ENCODE measurements at places on chromosomes 6 and 20.

GRCh38 chr6:39296745-39297640 is 17.2 kb downstream of the KCNK17 start:
- no peak for DNase-seq

DNA sequence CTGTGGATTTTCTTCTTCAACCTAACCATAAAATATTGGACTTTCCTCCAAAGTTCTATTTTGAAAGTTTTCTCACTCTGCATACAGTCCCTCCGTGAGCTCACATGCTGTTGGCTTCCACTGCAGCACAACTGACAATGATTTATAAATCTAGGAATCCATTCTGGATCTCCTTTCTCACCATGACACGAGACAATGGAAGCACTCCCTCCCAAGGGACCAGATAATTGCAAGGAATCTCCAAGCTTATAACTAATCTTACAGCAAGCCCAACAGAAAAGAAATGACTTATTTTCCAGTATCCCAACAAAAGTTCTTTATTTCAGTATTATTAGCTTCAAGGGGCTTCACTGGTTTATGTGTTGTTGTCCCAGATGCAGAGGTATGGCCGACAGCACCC is 729.0 kb downstream of the RFPL4B start:
- no peak for DNase-seq

DNA sequence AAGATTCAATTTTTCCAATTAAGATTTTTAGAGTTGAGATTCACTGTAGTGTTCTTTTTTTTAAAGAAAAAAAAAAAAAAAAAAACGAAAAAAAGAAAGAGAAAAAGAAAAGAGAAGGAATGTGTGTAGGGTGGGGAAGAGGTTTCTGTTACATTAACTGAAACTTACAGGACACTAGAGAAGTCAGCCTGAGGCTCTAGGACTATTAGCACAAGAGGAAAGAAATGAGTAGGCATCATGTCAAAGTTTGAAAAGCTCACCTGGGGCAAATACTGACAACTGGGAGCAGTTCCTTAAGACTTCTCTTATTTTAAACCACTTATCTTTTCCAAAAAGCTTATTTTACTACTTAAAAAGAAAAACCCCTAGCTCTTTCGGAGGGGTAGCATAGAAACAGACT is 185.9 kb downstream of the DST start:
- DNase-seq = no peak

DNA sequence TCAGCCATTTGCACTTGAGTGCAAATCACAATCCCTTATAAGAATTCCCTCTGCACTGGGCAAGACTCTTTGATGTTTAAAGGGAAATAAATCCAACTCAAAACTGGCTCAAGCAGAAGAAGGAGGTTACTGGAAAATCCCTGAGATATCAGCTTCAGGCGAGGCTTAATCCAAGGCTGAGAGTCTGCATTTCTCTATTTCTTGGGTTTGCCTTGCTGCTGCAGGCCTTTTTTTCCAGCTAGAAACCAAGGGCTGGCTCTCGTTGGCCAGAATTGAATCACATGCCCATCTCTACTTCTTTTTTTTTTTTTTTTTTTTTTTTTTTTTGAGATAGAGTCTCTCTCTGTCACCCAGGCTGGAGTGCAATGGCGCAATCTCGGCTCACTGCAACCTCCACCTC is 11.7 kb downstream of the HCK start:
- no peak for DNase-seq

- peak; percentile 84 for DNase-seq
Measured at GRCh38 chr6:52598123-52598823, 21.4 kb upstream of the TRAM2 start.

DNA sequence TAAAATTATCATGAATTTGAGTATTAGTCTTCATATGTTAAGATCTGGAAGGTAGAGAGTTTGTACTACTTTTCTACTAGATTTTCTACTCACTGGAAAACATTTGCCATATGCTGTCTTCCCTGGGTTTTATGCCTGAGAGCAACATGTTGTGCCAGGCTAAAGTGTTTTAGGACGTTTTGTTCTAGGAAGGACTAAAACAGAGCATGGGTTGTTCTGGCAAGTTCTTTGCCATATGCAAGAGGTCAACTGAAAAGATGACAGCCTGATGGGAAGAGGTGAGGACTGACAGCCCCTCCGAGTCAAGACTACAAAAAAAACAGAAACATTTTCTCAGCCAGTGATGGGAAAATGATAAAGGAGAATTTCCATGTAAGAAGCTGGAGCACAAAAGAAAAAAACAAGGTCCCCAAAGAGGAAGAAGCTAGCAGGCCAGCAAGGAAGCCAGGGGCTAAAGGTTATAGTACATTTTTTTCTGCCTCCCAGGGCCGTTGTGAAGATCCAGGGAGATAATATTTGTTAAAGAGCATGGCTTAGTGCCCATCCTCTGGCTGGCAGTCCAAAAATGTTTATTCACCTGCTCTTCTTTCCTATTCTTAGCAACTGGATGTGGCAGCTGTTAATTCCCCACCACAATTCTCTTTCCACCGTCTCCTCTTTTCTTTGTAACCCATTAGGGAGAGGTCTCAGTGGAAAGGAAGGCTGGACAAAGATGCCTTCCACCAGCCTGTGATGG is 7.8 kb downstream of the SCGN start:
- no peak for DNase-seq

GRCh38 chr6:63272397-63272796 is 47.4 kb downstream of the LGSN start:
- peak; percentile 34 for DNase-seq

- no peak for DNase-seq
Measured at GRCh38 chr6:20223141-20223540, 10.9 kb upstream of the MBOAT1 start.

DNA sequence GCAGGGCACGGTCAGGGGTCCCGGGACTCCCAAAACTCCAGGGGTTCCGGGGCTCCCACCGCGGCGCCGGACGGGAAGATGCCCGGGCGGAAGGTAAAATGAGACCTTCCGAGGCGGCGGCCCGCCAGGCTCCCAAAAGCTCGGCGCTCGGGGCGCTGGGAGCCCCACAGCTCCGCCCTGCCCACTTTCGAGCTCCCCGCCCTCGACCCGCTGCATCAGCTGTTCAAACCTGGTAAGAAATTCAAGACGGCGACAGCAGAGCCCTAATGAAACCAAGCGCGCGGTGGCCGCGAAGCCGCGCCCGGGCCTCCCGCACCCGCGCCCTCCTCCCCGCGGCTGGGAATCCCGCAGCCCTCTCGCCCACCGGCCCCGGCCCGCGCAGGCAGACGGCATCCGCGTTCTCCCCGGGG is 369 bp downstream of the SLC4A11 start:
- DNase-seq = peak; percentile 37

DNA sequence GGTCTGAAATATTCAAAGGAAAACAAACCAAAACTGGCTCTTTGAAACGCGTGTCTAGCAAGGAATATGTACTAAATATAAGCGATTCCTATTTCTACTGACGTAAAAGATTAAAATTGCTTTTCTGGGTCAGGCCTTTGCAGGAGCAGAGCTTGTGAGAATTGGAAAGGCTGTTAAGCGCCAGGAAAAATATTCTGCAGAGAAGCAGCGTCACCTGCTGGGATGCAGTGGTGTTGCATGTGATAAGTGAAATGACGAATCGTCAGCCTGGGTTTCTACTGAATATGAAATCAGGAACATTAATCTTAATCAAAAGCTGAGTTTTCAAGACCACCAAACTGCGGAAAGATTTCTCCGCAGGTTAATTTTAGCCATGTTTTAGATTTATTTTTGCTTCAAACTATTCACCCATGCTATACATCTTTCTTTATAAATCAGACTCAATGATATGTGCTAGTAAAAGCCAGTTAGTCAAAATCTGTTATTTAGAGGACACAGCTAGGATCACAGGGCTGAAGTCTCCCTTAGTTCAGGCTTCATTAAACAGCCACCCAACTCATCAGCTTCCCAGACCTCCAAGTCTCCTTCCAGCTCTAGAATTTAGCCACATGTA is 67.4 kb downstream of the ALDH8A1 start:
- peak; percentile 81 for DNase-seq
